ENCODE measurements at places on chromosomes 13 and 19.

GRCh38 chr13:51729866-51730553, 74.0 kb downstream of the DHRS12 start:
- no peak for DNase-seq

GRCh38 chr19:49116544-49116943, 2.4 kb downstream of the LIN7B start:
- DNase-seq = no peak

DNA sequence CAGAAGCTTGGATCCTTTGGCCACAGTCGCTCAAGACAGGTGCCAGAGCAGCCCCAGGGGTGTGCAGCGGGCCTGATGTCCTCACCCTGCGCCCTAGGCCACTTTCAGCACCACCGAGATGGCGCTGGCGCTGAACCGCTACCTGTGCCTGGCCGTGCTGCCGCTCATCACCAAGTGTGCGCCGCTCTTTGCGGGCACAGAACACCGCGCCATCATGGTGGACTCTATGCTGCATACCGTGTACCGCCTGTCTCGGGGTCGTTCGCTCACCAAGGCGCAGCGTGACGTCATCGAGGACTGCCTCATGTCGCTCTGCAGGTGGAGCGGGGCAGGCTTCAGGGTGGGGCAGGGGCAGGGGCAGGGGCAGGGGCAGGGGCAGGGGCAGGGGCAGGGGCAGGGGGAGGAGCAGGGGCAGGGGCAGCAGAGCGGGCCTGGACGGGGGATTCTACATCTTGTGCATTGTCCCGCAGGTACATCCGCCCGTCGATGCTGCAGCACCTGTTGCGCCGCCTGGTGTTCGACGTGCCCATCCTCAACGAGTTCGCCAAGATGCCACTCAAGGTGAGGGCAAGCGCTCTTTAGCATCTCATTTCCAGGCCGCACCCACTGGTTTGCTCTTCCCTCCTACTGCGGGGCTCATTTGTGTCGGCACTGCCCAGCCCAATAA, 69.1 kb downstream of the RYR1 start:
- no peak for DNase-seq

DNA sequence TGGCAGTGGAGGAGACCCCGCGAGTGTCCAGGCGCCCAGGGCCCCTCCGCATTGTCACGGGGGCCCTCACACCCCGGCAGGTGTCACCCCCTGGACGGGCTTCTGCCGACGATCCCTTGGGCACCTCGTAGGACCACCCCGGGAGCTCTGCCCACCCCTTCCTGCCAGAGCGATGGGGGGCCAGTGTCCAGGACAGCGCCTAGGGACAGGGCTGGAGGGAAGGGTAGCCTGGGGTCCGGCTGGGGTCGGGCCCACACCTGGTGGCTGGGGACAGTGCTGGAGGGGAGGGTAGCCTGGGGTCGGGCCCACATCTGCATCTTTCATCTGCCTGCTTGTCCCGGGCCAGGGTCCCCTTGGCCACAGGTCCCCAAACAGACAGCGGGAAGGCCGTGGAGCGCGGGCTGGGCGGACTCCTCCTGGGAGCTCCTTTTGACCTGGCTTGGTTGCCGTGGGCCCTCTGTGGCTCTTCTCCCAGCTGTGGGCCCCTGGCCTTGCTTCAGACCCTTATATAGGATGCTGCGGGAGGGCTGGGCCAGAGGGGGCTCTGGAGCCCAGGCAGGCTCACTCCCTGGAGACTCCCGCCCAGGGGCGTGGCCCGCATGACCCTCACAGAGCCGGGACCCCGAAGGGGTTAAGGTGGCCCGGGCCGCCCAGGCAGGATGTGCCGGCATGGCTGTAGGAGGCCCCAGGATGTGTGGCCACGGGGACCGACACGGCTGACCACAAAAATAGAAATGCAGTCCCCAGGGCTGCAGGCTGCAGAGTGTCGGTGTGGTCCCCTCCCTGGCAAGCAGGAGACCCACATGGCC, 74.1 kb upstream of the MCF2L start:
- DNase-seq = no peak

DNA sequence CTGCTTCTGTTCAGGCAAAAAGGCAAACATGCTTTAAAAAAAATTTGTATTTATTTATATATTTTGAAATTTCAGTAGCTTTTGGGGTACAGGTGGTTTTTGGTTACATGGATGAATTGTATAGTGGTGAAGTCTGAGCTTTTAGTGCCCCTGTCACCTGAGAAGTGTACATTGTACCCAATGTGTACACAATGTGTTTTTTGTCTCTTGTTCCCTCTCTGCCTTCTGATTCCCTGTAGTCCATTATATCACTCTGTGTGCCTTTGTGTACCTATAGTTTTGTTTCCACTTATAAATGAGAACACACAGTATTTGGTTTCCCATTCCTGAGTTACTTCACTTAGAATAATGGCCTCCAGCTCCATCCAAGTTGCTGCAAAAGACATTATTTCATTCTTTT, 77.4 kb downstream of the PDS5B start:
- no peak for DNase-seq

DNA sequence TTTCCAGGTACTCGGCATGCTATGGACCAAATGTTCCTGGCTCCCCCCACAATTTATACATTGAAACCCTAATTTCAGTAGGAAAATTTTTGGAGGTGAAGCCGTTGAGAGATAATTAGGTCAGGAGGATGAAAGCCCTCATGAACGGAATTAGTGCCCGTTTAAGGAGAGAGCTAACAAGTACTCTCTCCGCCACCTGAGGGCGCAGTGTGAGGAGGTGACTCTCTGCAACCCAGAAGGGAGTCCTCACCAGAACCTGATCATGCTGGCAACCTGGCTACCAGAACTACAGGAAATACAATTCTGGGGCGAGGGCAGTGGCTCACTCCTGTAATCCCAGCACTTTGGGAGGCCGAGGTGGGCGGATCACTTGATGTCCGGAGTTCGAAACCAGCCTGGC, 397.8 kb downstream of the SLITRK5 start:
- no peak for DNase-seq

DNA sequence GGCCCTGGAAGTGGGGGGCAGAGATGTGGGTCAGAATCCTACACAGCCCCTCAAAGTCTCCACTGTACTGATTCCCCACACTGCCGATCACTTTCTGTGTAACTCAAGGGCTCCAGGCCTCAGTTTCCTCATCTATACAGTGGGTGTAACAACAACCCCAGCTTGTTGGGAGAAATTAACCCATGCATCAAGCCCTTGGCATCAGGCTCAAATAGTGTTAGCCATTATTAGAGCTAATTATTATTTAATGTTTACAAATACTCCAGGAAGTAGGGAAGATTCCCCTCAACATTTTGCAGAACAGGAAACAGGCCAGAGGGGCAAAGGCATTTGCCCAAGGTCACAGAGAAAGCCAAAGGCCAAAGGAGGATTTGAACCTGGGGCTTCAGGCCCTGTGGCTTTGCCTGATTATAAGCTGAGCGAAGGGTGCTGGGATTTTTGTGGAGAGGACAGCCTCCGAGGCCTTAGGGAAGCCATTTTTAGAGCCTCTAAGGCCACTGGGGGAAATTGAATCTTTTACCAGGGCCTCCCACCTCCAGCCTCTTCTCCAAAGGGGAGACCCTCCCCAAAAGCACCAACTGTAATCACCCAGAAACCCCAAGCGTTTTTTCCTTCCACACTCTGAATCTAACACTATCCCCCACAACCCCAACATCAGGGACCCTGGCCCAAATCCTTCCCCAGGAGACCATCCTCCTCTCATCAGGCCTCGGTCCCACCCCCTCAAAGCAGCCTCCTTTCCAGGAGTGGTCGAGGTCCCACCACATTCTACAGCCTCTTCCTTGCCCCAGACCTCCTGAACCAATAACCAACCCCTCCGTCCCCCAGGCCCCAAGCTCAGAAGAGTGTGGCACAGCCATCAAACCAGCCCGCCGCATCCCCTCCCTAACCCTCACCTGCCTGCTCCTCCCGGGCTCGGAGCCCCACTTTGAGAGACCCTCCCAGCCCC, 1.1 kb downstream of the FKBP8 start:
- no peak for DNase-seq

DNA sequence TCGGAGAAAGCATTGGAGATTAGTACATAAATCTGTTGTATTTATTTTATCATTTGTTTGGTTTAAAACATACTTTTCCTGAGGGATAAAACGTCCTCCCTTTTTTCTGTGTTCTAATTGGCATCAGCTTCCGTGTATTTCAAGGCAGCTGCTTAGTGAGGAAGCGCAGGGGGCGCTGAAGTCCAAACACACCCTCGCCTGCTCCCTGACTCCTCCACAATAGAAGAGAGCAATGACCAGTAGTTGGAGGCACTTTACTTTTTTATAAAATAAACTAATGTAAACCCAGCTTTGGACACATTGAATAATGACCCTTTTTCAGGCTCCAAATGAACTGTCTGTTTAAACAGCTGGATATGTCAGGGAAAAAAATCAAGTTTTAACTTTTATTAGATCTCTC, 79.9 kb downstream of the RNASEH2B start:
- no peak for DNase-seq

DNA sequence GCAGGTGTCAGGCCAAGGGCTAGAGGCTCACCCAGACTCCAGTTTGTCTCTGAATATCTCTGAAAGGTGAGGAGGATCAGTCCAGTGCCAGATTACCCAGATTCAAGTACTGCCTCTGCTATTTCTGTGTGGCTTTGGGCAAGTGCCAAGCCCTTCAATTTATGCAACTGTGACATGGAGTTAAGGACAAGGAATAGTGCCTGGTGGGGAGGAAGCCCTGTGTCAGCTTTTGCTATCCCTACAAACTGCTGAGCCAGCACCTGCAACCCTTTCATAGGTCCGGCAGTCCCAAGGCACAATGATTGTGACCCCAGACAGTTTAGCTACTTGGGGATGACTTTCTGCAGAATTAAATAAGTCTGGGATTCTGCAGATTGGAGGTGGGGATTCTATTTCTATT, 123.0 kb downstream of the KL start:
- DNase-seq = no peak

DNA sequence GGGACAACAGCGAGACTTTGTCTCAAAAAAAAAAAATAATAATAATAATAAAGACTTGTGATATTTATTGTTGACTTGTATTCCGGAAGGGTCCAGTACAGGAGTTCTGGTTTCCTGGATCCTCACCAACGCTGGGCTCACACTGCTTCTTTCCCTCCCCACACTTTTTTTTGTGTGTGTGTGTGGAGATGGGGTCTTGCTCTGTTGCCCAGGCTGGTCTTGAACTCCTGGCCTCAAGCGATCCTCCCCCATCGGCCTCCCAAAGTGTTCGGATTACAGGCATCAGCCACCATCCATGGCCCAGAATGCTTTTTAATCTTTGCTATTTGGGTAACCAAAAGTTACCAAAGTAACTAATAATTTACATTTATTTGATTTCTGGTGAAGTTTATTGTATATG, 39.1 kb downstream of the SIPA1L3 start:
- DNase-seq = no peak

- no peak for DNase-seq
Measured at GRCh38 chr19:41893899-41894298, 10.9 kb downstream of the ARHGEF1 start.

GRCh38 chr13:37168151-37168550, 62.7 kb upstream of the CSNK1A1L start:
- DNase-seq = no peak

DNA sequence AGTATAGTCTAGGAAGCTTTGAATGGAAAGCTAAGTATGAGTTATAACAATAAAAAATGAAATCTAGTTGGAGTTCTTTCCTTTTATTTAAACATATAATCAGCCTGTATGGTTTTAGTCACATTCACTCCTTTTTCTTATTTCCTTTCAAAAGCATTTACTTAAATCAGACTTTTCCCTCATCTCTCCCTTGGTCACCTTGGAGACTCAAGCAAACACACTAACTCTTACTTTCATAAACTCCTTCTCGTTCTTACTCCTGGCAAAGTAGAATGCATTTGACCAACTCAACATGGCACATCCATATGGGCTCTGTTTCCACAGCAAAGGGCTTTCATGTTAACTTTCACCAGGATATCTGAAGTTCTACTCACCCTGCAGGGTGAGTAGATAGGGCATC, 400.0 kb downstream of the LMO7 start:
- no peak for DNase-seq

DNA sequence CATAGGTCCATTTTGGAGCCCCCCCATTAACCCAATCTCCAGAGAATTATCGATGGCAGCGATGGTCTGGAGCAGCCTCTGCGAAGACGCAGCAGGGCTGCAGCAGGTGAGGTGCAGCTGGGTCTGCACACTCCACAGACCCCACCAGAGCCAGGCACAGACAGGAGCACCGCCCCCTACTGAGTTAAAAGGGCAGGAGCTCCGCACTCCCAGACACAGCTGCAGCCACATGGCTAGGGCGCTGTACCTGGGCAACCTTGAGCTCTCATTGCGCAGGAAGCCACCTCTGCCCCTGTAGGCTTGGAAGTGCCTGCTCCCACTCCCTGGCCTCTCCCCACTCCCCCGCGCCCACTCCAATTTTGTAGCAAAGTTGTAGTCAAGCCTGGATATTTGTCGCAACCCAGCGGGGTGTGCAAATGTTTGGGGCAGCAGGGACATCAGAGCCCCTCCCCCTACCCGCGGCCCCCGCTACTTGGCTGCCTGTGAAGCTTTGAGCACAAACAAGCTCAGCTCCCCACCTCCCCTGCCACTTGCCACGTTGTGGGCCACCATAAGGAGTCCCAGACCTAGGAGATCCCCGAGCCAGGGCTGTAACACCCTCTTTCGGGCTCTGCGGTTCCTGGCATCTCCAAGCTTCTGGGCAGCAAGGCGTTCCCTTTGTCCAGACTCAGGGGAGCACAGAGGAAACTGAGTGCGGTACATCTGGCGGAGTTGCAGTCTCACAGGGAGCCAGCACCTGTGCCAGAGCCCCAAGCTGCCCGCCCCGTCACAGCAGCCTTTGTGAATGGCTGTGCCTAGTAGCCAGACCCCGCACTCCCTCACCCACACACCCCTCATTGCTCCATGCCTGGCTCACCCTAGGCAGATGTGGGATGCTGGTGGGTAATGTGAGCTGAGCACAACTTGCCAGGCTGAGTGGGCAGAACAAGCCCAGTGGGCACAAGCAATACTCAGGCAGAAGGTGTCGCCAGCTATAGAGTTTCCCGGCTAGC, 949.7 kb upstream of the SLITRK1 start:
- no peak for DNase-seq

- DNase-seq = no peak
Measured at GRCh38 chr13:44726214-44726613, 150.1 kb upstream of the TSC22D1 start.

DNA sequence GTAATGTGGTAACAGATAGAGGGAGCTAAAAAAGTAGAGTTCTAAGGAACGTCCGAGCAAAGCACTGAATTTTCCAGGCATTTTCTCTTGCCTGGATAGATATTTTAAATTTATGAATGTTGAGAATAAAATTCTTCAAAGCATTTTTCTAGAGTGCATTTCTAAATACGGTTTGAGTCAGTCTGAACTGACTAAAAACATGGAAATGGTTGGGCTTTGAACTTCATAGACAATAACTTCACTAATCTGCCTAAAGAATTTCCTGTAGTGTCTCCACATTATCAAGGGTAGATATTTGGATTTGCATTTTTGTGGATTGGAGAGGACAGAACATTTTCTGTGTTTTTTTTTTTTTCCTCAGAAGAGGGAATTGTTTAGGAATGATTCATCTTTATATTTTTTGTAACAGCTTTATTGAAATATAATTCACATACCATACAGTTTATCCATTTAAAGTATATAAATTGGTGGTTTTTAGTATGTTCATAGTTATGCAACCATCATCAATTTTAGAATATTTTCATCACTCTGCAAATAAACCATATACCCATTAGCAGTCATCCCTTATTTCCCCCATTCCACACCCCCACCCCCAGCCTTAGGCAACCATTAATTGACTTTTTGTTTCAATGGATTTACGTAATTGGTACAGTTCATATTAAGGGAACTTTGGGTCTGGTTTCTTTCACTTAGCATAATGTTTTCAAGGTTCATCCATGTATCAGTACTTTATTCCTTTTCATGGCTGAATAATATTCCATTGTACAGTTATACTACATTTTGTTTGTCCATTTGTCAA, 20.7 kb downstream of the GARRE1 start:
- DNase-seq = no peak

All from keratinocyte (primary cell).